ENCODE measurements at places on chromosomes 4 and X. TPM values are rescaled to one million over a fixed set of nuclear protein-coding genes. Genes with fewer than 3 reads are reported as not detected.

Gene SPARCL1
- not detected for total RNA-seq

Gene GPRASP2
- 5.6 TPM for total RNA-seq

Gene ZNF630
- total RNA-seq, result 0.38 TPM

Gene PRDM5
- total RNA-seq, result 4.5 TPM

Gene F11
- total RNA-seq, result not detected

Gene POLN
- total RNA-seq, result 0.72 TPM

All from A549 treated with DMSO at 1 μM for 4 hours (cell line).